Suppressor macrophage treated with lipopolysaccharide for 4 hours (primary cell): ENCODE measurements at places on chromosomes 3 and 15.

DNA sequence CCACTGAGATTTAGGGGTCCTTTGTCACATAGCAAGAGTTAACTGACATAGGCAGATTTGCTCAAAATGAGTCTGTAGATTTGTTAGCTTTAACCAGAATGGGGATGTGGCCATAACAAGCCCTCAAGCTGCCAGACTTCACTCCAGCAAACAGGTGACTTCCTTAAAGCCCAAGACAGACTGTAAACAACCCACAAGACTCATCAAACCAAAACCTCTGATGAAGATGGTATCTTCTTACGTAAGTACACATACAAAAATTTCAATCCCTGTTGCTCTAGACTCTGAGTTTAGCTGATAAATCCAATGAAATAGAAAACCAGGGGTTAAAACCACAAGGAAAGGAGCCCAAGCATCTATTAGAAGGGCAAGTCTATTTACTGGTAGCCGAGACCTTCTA is 18.2 kb upstream of the ZBTB20 start:
- DNase-seq, result no peak

DNA sequence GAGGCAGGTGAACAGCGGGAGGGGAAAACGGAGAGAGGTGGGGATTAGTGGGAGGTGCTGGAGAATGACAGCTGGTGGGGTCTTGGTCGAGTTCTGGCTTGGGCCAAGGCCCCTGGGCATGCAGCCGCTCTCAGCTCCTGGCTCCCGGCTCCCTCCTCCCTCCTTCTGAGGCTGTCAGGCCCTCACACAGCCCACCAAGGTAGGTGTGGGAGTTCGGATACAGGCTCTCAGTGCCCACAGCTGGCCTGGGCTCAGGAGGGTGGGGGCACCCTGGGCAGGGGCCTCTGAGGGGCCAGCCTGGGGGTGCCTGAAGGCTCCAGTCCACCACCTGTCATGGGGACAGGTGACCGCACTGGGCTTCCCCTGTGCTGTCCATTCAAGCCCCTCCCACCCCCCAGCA is 39.9 kb downstream of the PLXNA1 start:
- DNase-seq, result no peak

GRCh38 chr15:58559904-58560588 is 128.3 kb downstream of the LIPC start:
- no peak for DNase-seq

- DNase-seq, result no peak
These were observed 15.3 kb downstream of the SLC28A1 start for GRCh38 chr15:84899750-84900149.

GRCh38 chr3:16993227-16993626 is 108.5 kb downstream of the PLCL2 start:
- peak; percentile 49 for DNase-seq

DNA sequence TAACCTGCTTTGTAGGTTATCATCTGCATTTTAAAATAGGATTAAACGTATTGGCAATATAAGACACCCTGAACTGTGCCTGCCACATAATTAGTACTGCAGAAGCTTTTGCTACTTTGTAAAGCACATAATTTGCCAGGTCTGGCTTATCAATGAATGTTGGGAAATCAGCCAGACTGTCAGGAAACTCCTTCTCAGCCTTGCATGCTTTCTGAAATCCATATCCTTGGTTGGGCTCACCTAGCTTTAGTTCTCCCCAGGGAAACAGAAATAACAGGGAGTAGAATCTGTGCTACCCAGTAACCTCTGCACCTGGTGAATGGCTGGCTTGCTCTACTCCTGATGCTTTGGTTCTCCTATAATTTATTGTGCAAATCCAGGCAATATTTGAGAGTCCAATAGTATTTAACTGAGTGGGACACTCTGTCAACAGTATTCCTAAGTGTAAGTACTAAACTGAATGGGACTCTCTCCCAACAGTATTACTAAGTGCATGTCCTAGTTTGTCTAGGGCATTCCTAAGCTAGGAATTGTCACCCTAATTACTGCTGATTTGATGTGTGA is 354.5 kb downstream of the WDR72 start:
- DNase-seq, result no peak

GRCh38 chr3:183242431-183242830 is 10.6 kb upstream of the B3GNT5 start:
- no peak for DNase-seq

DNA sequence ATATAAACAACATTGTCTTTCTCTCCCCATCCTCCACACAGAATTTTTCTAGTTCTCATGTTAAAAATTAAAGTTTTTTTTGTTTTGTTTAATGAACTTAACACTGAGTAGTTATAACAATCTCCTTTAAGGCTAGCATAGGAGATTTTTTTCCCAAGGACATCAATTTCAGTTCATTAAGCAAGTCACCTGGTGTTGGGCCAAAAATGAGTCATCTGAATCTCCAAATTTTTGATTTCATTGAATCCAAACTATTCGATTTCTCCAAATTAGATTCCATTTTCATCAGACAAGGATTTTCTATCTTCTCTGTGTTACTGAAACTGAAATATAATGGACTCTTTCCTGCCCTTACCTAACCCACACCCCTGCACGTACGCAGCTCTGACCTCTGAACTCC is 631.4 kb upstream of the MDFIC2 start:
- DNase-seq, result no peak

- DNase-seq, result no peak
These were observed 63.5 kb upstream of the CCDC54 start for GRCh38 chr3:107313711-107314110.

DNA sequence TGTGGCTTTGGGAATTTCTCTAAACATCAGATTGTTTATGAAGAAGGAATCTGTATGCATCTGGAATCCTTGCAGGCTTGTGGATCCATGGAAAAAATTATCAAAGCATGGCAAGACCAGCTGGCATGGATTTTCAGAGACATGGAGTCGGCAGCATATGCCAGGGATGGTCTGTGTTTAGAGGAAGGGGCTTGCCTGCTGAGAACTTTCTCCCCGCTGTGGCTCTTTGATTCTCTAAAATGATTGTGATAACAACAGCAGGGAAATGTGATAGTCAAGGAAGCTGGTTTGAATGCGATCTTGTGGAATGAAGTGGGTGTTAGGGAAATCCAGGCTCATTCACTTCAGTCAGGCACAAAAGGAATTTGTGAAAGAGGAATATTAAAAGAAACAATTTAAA is 245.7 kb upstream of the THRB start:
- DNase-seq, result no peak
